Stimulated activated CD4-positive, alpha-beta T cell treated with anti-CD3 and anti-CD28 coated beads, Interleukin-2, amount 100 ng/mL, for 4 hours (primary cell): ENCODE measurements at places on chromosomes 3 and 15.

DNA sequence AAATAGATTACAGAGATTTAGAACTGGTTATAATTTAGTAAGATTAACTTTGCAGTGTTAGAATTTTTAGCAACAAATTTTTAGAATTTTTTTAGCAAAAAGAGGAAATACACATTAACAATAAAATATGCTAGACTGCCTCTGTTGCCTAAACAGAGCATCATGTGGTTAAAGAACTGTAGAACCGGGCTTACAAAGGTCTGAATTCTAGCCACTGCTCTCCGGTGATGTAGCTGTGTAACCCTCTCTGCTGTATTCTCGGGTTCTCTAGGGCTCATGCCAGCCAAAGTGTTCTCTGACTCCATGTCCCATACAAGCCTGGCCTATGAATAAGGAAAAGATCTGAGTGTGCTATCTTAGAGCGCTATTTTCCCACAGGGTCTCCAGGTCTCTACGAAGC, 2.9 kb upstream of the P2RY12 start:
- no peak for DNase-seq

- DNase-seq, result no peak
Observed at GRCh38 chr3:145719114-145719513, 441.9 kb downstream of the PLOD2 start.

- DNase-seq, result no peak
Observed at GRCh38 chr3:195666-196065, 897 bp upstream of the CHL1 start.

GRCh38 chr3:6640907-6641306, 220.0 kb upstream of the GRM7 start:
- no peak for DNase-seq

GRCh38 chr3:135896613-135897012, 68.9 kb upstream of the PPP2R3A start:
- DNase-seq, result no peak

DNA sequence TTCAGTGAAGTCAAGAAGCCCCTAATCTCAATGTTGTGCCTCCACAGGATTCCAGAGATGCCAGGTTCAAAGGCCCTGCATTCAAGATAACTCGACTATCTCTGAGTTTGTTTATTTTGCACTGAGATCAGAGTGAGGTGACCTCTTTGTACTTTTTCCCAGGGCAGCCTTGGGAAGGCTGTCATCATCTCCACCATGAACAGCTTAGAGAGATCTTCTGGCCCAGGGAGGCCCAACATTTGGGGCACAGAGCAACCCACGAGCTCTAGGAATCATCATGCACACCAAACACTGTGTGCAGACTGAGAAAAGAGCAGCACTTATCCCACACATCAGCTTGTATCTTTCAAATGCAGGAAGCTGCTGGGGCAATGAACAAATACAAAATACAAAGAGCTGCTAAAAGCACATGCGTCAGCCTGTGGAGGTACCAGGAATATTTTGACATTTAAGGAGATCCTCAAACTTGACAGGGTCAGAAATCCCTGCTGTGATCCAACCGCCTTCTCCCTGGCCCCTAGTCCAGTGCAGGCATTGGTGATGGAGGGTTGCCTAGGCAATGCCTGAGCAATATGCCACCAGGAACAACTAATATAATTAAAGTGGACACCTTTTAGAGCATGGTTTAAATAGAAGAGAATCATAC, 33.6 kb downstream of the TRIM42 start:
- DNase-seq, result no peak

DNA sequence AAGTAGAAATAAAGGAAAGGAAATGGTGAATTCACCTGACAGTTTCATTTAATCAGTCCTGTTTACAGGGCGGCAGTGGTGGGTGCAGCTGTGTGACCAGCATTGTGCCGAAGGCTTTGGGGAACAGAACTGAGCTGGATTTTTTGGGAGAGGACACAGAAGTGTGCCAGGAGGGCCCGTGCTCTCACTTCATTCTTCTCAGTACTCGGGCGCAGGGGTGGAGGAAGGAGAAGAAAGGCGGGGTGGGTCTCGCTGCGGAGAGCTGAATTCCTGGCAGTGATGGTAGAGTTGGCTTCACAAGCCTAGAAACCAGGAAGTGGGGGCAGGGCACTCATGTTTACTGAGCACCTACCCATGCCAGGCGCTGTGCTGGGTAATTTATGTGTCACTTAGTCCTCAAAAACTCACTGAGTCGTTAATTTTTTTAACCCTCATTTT, 64.6 kb downstream of the CRTC3 start:
- peak; percentile 84 for DNase-seq

DNA sequence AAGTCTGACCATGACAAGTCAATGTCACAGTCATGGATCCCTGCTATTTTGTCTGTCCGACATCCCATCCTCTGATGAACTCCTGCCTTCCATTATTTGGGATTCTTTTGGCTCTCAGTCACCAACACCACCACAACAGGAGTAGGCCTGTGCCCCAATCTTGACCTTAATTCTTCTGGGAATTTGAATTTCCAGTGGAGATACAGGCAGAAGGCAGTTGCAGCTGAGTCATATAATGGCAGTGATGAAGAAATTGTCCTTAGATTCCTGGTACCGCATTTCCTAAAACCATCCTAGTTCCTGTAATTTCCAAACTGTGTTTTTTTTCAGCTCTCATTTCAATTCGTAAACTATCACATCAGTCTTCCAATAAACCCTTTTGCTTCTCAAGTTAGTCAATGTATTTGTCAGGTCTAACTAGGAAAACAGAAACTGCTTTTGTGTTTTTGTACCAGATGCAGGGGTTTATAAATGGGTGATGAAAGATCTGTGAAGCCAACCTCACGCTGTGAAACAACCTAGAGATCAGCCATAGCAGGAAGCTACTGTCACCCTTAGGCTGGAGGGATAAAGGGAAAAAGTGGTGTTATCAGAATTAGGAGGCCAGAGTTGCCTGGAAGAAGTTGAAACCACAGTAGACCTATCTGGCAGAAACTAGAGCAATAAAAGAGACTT, 126.3 kb upstream of the TMEM108 start:
- no peak for DNase-seq

DNA sequence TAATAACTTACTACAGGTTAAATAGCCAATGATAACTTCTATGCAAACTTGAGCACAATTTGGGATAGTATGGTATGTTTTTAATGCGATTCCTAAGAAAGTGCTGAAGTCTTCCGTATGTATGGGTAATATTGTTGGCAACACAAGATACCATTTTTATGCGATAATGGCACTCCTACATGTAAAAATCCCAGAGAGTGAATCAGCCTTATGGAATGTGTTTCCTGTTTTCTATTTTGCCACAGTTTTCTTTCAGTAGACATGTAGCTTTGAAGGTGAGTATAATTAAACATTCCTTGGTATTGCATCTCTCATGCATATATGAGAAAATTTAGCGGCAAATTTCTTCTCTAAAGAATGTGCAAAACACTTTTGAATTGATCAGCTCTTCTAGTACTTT, 396.8 kb upstream of the AZI2 start:
- DNase-seq, result no peak

- no peak for DNase-seq
Observed at GRCh38 chr3:71443332-71443731, 140.2 kb downstream of the FOXP1 start.

DNA sequence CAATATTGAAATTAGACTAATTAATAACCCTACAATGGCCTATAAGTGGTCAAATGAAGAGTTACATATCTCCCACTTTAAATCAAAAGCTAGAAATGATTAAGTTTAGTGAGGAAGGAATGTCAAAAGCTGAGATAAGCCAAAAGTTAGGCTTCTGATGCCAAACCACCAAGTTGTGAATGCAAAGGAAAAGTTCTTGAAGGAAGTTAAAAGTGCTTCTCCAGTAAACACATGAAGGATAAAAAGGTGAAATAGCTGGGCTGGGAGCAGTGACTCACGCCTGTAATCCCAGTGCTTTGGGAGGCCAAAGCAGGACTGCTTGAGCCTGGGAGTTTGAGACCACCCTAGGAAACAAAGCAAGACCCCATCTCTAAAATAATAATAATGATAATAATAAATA, 46.9 kb upstream of the DCUN1D1 start:
- DNase-seq, result no peak

DNA sequence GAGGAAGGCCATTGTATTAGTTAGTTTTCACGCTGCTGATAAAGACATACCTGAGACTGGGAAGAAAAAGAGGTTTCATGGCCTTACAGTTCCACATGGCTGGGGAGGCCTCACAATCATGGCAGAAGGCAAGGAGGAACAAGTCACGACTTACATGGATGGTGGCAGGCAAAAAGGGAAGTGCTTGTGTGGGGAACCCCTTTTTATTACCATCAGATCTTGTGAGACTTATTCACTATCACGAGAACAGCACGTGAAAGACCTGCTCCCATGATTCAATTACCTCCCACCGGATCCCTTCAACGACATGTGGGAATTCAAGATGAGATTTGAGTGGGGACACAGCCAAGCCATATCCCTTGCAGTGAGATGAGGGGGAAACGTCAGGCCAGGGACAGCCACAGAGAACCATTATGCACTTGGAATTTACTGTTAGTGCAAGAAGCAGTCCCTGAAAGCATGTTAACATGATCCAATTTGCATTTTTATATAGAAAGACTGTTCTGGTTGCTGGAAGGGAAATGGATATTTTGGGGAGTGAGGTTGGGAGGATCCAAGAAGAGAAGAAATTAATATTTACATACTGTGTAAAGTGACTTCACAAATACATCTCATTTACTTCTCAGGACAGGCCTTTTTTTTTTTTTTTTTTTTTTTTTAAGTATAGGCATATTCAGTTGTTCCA, 87.1 kb downstream of the ARNT2 start:
- no peak for DNase-seq

DNA sequence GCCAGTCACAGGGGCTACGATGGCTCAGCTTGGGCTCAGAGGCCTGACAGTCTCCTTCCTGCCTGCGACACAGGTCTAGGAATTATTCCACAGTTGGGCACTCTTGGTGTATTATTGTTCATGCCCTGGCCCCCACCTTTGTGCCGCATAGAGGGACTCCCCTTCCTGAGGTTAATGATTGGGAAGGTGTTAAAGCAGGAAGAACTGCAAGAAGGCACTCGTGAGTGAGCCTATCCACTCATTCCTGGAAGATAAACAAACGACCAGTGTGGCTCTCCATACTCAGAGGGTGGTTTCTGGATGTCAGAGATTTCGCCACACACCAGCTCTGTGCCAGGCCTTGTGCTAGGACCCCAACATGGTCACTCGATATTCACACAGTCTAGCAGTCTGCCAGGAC, 12.3 kb downstream of the LIPC start:
- no peak for DNase-seq

DNA sequence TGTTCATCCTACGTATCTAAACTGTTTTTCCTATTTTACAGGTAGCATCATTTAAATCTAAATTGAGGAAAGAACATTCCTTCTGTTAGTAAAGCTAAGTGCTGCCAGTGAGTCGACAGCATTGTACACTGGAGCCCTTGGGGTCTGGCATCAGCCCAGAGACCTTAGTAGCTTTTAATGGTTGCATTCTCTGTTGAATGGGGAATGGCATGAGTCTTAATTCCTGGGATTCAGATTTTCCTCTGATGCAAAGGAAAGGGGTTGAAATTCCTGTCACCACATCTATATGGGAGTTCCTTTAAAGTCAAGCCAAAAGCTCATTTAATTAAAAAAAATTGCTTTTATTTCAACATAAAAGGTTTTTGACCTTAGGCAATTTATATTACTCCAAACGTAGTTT, 148.4 kb upstream of the GBE1 start:
- DNase-seq, result no peak

- peak; percentile 5 for DNase-seq
Observed at GRCh38 chr3:170689893-170690660, 104.2 kb upstream of the SLC7A14 start.

GRCh38 chr15:93144463-93145236, 55.6 kb upstream of the RGMA start:
- DNase-seq, result no peak

DNA sequence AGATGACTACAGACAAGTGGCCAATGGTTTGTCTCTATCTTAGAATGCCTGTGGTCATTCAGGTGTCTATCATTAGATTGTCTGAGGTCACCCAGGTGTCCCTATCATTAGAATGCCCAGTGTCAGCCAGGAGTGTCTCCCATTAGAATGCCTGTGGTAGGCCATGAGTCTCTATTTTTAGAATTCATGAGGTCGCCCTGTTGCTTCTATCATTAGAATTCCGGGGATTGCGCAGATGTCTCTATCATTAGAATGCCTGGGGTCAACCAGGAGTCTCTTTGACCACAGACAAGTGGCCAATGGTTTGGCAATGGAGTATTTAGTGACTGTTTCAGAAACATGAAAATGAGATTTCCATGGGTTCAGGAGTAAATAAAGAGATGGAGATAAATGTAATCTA, 7.6 kb downstream of the RTP2 start:
- DNase-seq, result no peak

DNA sequence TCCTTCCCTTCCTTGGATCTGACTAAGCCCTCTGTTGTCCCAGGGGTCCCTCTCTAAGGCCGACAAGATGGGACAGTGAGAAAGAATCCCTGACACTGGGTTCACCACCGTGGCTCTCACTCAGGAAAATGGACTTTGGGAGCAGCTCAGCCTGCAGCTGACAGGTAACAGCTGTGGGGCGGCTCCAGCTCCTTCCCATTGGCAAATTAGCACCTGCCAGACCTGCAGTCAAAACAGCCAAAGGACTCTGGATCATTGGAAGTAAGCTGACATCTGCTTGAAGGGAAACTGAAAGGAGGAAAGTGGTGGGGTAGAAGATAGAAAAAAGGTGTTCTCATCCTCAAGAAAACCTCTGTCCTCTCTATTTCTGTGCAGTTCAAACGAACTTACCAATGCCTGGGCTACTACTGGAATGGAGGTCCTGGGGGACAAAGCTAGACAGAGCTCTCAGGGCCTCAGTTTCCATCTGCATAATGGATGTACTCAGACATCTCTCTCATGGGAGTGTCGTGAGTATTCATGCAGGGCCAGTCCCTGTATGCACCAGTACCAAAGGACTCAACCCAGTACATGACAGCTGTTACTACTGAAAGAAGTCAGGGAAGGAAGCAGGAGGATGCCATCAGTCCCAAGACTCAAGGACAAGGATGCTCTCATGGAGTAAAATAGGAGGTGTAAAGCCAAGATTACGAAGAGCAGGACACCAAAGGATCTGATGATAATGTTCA, 53.6 kb upstream of the DCLK3 start:
- DNase-seq, result no peak

GRCh38 chr15:60223176-60223575, 174.6 kb downstream of the ANXA2 start:
- no peak for DNase-seq

GRCh38 chr3:172542999-172543398, 19.8 kb upstream of the TNFSF10 start:
- no peak for DNase-seq
